Pancreas (tissue), 10 donors: ENCODE measurements at places on chromosomes 7 and 10.

DNA sequence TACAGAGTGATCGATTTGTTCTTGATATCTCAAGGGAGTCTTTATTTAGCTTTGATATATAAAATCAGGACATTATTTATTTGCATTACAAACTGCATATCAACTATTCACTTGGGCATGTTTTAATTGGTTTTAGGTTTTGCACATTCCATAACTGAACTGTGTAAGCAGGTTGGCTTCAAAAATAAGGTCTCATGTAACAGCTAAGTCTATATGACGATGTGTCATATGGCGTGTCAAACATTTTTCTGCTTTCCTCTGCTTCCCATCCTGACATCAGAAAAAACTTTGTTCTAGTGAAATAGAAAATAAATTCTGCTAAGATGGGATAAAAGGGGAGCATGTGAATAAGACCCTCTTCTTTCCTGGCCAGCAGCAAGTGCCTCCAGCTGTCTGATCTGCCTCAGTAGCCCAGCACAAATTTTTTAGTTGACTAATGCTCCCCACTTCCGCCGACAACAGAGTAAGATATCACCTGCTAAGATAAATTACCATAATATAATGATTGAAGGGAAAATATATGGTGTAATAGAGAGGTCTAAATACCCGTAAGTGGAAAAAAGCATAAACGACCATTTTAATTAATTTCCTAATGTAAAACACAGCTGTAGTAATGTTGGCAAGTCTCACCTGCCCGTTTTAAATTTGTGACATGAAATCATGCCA lies 180.5 kb downstream of the TAX1BP1 start:
- no peak overlapping the region for H3K4me3 ChIP-seq
- peaks cover 6% of the 10 kb centered on the region for H3K4me1 ChIP-seq
- DNase-seq, result no peak
- no peaks in the 10 kb centered on the region for H3K36me3 ChIP-seq
- no peak overlapping the region for H3K27ac ChIP-seq

- no peak for DNase-seq
- no peak overlapping the region for H3K4me3 ChIP-seq
- H3K36me3 ChIP-seq, result no peaks in the 10 kb centered on the region
- H3K27me3 ChIP-seq, result no peaks in the 10 kb centered on the region
Observed at GRCh38 chr7:79386688-79387422, 66.6 kb downstream of the MAGI2 start.

DNA sequence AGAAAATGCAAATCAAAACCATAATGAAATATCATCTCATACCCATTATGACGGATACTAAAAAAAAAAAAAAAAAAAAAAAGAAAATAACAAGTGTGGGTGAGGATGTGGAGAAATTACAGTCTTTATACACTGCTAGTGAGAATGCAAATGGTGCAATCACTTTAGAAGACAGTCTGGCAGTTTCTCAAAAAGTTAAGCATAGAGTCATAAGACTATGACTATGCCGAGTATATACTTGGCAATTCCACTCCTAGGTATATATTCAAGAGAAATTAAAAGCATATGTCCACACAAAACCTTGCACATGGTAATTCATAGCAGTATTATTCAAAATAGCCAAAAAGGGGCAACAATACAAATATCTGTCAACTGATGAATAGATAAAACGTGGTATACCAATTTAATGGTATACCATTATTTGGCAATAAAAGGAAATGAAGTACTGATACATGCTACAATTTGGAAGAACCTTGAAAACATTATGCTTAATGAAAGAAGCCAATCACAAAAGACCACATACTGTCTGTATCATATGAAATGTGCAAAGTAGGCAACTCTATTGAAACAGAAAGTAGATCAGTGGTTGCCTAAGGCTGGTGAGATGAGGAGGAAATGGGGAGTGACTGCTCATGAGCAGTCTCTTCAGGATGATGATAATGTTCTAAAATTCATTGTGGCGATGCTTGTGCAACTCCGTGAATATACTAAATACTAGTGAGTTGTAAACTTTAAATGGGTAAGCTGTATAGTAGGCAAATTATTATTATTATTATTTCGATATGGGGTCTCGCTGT lies 90.1 kb upstream of the NANOS1 start:
- no peaks in the 10 kb centered on the region for H3K4me1 ChIP-seq
- no peaks in the 10 kb centered on the region for H3K36me3 ChIP-seq
- H3K4me3 ChIP-seq, result no peak overlapping the region
- DNase-seq, result no peak
- no peaks in the 10 kb centered on the region for H3K27me3 ChIP-seq

DNA sequence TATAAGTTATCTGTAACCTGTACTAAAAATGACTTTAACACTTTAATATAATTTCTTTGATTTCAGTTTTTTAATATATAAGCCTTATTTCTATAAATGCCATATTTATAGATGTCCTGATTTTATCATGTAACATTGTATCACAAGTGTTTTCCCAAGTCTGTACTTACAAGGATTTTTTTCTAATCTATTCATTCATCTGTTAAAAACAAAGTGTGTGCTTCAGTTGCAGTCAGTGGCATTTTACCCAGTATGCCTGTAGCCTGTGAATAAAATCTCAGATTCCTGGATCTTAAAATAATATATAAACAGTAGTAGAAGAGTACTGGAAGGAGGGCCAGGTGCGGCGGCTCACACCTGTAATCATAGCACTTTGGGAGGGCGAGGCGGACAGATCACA lies 17.4 kb downstream of the PRKRIP1 start:
- no peak overlapping the region for H3K4me3 ChIP-seq
- H3K27ac ChIP-seq, result no peak overlapping the region
- peaks cover 13% of the 10 kb centered on the region for H3K36me3 ChIP-seq
- no peaks in the 10 kb centered on the region for H3K27me3 ChIP-seq
- no peaks in the 10 kb centered on the region for H3K4me1 ChIP-seq
- no peak for DNase-seq

DNA sequence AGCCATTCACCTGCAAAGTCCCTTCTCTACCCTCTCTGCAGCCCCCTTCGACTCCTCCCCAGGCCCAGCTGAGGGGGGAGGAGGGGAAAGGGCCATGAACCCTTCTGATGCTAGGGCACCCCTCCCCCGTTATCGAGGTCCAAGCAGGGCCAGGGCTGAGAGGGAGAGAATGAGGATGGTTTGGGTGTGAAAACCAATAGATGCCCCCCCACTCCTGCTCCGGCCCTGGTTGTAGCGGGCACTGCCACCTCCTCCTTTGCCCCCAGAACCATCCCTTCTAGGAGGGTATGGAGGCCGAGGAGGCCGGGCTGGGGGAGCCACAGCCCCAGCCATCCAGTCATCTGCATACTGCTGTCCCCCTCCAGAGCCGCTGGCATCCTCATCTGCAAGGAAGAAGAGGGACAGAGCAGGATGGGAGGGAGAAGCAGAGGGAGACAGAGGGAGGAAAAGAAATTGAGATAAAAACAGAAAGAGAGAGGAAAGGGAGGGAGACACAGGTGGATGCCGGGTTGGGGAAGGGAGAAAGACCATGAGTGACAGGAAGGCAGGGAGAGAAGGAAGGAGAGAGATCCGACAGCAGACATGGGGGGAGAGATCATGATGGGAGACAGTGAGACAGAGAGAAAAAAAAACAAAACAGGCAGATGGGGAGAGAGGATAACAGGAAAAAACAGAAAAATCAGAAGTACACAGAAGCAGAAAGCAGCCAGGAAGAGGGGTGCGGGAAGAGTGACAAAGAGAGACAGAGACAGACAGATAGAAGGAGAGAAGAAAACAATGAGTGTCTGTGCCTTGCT lies 1.9 kb upstream of the GAL3ST4 start:
- H3K27me3 ChIP-seq, result no peaks in the 10 kb centered on the region
- peak; percentile 43 for DNase-seq
- no peak overlapping the region for H3K27ac ChIP-seq
- H3K36me3 ChIP-seq, result no peaks in the 10 kb centered on the region
- peaks cover 10% of the 10 kb centered on the region for H3K4me1 ChIP-seq

DNA sequence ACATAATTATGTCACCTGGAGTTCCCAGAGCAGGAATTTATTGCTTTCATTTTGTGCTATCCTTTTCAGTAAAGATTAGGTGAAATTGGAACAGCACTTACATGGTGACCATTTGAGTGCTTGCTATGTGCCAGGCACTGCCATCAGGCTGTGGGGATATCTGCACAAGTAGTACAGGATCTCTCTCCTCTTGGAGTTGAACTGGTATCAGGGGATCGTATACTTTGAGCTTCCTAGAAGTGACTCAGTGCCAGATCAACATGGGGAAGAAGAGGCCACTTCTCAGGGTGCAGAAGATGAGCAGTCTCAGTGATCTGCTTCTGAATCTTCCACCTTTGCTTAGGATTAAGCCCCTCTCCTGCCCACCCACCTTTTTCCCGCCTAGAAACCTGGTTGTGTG lies 29.5 kb downstream of the SGPL1 start:
- no peak for DNase-seq
- H3K36me3 ChIP-seq, result no peaks in the 10 kb centered on the region
- no peak overlapping the region for H3K27ac ChIP-seq
- H3K4me1 ChIP-seq, result peaks cover 27% of the 10 kb centered on the region
- no peak overlapping the region for H3K4me3 ChIP-seq

GRCh38 chr7:153942036-153942435 lies 110.2 kb upstream of the DPP6 start:
- no peaks in the 10 kb centered on the region for H3K4me1 ChIP-seq
- H3K27me3 ChIP-seq, result no peaks in the 10 kb centered on the region
- no peaks in the 10 kb centered on the region for H3K36me3 ChIP-seq

DNA sequence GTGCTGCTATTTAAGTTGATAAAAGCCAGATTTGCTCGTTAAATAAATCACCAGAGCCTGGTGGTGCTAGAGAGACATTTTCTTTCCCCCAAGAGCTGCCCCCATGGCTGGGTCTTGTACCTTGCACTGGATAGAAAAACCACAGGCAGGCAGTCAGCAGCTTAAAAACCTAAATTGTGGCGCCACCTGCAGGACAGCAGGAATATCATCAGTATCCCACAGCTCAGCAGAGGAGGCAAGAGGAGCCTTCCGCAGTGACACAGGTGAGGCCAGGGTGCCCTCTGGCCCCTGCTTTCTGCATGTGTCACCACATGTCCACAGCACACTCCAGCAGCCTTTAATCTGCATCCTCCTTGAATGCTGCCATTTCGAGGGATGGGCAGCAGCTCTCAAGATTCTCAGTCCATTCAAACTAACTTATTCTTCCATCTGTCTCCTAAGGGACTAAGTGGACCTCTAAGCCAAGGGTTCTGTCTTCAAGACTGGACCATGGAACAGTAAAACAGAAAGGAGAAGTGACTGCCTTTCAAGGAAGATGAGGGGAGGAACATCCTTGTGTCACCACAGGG lies 4.5 kb upstream of the PLXNA4 start:
- H3K36me3 ChIP-seq, result no peaks in the 10 kb centered on the region
- peak; percentile 65 for DNase-seq
- H3K4me3 ChIP-seq, result no peak overlapping the region
- H3K27ac ChIP-seq, result no peak overlapping the region
- H3K27me3 ChIP-seq, result no peaks in the 10 kb centered on the region
- H3K4me1 ChIP-seq, result no peaks in the 10 kb centered on the region

- H3K4me1 ChIP-seq, result no peaks in the 10 kb centered on the region
- no peak for DNase-seq
- no peaks in the 10 kb centered on the region for H3K36me3 ChIP-seq
- H3K27ac ChIP-seq, result no peak within 1 kb of the TSS
- H3K4me3 ChIP-seq, result no peak within 1 kb of the TSS
- peaks cover 25% of the 10 kb centered on the region for H3K27me3 ChIP-seq
Observed at GRCh38 chr7:121328508-121329190, at the start of gene WNT16. Gene WNT16, plus strand, starts transcription at chr7:121329000. Its CDS starts 293 bp downstream, at chr7:121329293.

GRCh38 chr7:77426052-77426404 lies 9.9 kb upstream of the GSAP start:
- H3K36me3 ChIP-seq, result no peaks in the 10 kb centered on the region
- no peaks in the 10 kb centered on the region for H3K4me1 ChIP-seq
- H3K4me3 ChIP-seq, result no peak overlapping the region
- H3K27ac ChIP-seq, result no peak overlapping the region

GRCh38 chr10:86104611-86105145 lies 261.9 kb downstream of the GRID1 start:
- no peak overlapping the region for H3K4me3 ChIP-seq
- no peaks in the 10 kb centered on the region for H3K4me1 ChIP-seq
- no peaks in the 10 kb centered on the region for H3K36me3 ChIP-seq
- no peak overlapping the region for H3K27ac ChIP-seq
- DNase-seq, result no peak

GRCh38 chr7:1567896-1568510 lies 1.8 kb downstream of the PSMG3 start:
- H3K27me3 ChIP-seq, result no peaks in the 10 kb centered on the region
- no peak overlapping the region for H3K27ac ChIP-seq
- no peak for DNase-seq
- no peak overlapping the region for H3K4me3 ChIP-seq
- peaks cover 23% of the 10 kb centered on the region for H3K4me1 ChIP-seq

DNA sequence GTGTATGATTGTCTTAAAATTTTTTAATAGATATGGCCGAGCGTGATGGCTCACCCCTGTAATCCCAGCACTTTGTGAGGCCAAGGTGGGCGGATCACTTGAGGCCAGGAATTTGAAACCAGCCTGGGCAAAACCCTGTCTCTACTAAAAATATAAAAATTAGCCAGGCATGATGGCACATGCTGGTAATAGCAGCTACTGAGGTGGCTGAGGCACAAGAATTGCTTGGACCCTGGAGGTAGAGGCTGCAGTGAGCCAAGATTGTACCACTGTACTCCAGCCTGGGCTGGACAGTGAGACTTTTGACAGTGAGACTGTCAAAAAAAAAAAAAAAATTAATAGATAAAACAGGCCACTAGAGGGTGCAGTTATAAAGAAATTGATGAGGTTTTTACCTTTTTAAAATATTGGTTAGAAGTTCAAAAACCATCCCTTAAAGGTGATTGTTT lies 20.5 kb downstream of the NOM1 start:
- no peak for DNase-seq
- no peaks in the 10 kb centered on the region for H3K4me1 ChIP-seq
- no peak overlapping the region for H3K27ac ChIP-seq
- H3K36me3 ChIP-seq, result peaks cover 19% of the 10 kb centered on the region
- no peaks in the 10 kb centered on the region for H3K27me3 ChIP-seq

DNA sequence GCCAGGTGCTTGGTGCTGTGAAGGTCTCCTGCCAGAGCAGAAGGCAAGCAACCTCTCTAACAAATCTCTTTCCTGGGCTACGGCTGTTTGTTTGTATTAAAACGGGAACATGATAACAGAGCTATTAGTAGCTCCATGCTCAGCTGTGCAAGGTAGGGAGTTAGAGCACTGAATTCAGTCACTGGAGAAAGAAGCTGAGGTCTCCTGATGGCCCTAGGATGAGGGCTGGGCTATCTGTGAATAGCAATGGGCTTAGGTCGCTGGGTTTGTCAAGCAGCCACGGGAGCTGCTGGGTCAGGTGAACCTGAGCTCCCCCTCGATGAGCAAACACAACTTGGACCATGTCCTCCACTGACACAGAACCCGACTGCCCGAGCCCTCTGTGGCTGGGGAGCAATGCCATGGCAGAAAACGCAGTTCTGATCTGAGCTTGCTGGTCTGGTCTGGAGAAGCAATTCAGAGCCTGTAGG lies 24.4 kb downstream of the TACC2 start:
- H3K4me1 ChIP-seq, result peaks cover 8% of the 10 kb centered on the region
- no peaks in the 10 kb centered on the region for H3K36me3 ChIP-seq
- H3K4me3 ChIP-seq, result no peak overlapping the region

- no peaks in the 10 kb centered on the region for H3K27me3 ChIP-seq
- no peak overlapping the region for H3K27ac ChIP-seq
- no peaks in the 10 kb centered on the region for H3K36me3 ChIP-seq
- DNase-seq, result no peak
- no peak overlapping the region for H3K4me3 ChIP-seq
Observed at GRCh38 chr10:1577373-1577770, 160.0 kb downstream of the ADARB2 start.
